CD4-positive, alpha-beta memory T cell (primary cell): ENCODE measurements at places on chromosomes 3 and 15. TPM values are rescaled to one million over a fixed set of nuclear protein-coding genes. Genes with fewer than 3 reads are reported as not detected.

DNA sequence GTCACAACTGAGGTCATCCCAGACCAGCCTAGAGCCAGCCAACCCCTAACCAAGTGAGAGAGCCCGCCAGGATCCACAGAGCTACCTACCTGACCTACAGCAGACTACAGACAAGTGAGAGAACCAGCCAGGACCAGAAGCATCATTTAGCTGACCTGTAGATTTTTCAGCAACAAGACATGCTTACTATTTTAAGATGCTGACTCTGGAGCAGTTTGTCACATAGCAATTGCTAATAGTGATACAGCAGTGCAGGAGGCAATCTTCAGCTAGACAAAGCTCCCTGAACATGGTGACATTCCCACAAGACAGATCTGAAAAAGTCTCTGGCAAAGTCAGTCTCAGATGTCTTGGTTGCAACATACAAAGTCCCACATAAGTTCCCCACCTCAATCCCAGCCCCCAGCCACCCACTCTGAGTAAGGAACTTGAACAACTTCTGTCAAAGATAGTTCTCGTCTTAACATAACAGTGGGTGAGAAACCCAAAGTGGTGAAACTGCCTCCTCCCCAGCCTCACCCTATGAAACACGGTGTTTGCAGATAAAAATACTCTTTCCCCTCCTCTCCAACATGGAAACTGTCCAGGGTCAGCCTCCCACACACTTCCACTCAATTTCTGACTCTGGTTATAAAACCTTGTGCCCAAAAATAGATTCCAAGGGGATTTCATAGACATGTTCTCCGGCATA is 120.3 kb upstream of the SLC6A11 start:
- H3K36me3 ChIP-seq, result no peaks in the 10 kb centered on the region
- no peak overlapping the region for H3K4me3 ChIP-seq
- no peaks in the 10 kb centered on the region for H3K4me1 ChIP-seq

DNA sequence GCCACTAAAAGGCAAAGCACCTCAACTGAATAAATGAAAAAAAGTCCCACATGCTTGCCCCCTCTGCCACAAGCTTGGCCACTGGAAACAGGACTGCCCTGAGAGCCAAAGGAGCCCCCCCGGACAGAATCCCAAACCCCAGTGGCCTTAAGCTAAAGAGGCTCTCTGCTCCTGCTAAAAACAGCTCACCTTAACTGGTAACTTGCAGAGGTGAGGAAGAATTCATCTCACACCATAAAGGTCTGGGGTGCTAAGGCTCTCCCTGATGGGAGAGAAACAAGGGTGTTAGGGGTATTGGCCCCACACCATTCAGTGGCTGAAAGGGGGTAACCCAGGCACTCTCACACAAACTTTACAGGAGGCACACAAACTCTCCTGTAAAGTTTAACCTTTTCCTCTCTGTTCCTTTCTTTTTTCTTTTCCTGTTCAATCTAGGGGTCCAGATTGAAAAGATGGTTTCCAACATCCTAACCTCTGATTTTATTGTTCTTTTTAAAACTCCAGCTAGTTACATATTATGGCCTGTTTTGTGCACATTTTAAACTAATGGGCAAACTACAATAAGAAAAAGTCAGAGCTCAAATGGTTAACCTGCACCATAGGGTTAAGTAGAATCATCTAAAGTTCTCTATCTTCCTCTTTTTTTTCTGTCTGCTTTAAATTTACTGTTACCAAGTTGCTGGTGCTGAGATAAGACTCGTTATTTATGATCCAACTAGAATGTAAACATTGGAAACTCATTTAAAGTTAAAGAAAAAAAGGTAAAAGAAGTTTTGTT is 19.9 kb downstream of the TRANK1 start:
- no peaks in the 10 kb centered on the region for H3K4me1 ChIP-seq
- no peak for DNase-seq
- H3K27me3 ChIP-seq, result no peaks in the 10 kb centered on the region
- H3K27ac ChIP-seq, result no peak overlapping the region
- no peaks in the 10 kb centered on the region for H3K36me3 ChIP-seq
- H3K4me3 ChIP-seq, result no peak overlapping the region

- H3K4me1 ChIP-seq, result no peaks in the 10 kb centered on the region
- no peak for DNase-seq
- no peak overlapping the region for H3K27ac ChIP-seq
- H3K4me3 ChIP-seq, result no peak overlapping the region
- no peaks in the 10 kb centered on the region for H3K36me3 ChIP-seq
Measured at GRCh38 chr3:108488631-108489030, 21.8 kb downstream of the MYH15 start.

ATP13A5 gene
- not detected for polyA plus RNA-seq

GRCh38 chr3:168080499-168081170 is 15.1 kb downstream of the GOLIM4 start:
- H3K4me3 ChIP-seq, result no peak overlapping the region
- H3K27ac ChIP-seq, result no peak overlapping the region
- H3K36me3 ChIP-seq, result no peaks in the 10 kb centered on the region
- no peaks in the 10 kb centered on the region for H3K4me1 ChIP-seq

DNA sequence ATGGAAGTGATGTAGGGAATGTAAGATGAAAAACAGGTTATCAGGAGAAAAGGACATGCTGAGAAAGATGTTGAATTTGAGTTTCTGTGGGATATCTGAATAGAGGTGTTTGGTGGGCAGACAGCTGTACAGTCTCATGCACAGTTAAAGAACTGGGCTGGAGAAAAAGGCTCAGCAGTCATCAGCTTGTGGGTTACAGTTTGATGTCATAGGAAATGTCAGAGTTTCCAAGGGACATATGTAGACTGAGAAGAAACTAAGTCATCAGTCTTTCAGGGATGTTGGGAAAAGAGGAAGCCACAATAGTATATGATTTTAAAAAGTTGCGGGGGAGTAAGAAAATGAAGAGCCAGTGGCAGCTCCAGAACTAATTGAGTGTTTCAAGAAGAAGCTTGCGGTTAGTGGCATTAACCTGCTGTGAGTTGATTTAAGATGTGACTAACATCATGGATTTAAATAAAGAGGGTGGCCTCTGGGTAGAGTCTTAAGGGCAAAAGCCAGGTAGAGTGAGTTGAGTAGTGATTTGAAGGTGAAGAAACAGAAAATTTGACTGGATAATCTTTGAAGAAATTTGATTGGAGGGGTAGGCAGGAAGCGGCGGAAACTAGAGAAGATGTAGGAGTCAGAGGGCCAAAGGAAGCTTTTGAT is 24.6 kb downstream of the GORASP1 start:
- H3K4me1 ChIP-seq, result no peaks in the 10 kb centered on the region
- DNase-seq, result no peak
- peaks cover 26% of the 10 kb centered on the region for H3K36me3 ChIP-seq
- H3K27ac ChIP-seq, result no peak overlapping the region
- H3K4me3 ChIP-seq, result no peak overlapping the region

GRCh38 chr3:147359177-147360050 is 46.9 kb downstream of the ZIC4 start:
- H3K27ac ChIP-seq, result no peak overlapping the region
- H3K4me3 ChIP-seq, result no peak overlapping the region
- no peaks in the 10 kb centered on the region for H3K4me1 ChIP-seq
- DNase-seq, result no peak
- H3K36me3 ChIP-seq, result no peaks in the 10 kb centered on the region

DNA sequence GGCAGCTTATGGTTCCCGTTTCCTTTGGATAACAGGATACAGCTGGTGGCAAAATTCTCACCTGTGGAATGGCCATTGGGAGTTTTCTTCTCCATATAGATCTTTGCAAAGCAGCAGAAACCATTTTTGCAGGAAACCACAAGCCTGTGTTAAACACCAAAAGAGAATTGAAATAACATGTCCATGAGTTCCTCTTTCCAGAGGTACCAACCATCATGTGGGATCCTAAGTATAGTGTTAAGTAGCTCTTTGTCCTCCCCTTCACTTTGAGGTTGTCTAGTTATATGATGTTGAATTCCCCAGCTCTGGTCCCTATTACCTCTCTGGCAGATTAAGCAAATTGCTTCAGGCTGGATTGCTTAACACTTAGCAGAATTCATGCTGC is 94.9 kb downstream of the AKAP13 start:
- no peaks in the 10 kb centered on the region for H3K27me3 ChIP-seq
- no peaks in the 10 kb centered on the region for H3K36me3 ChIP-seq
- no peak overlapping the region for H3K4me3 ChIP-seq

PPP4R2 gene
- polyA plus RNA-seq, result 30.7 TPM

DNA sequence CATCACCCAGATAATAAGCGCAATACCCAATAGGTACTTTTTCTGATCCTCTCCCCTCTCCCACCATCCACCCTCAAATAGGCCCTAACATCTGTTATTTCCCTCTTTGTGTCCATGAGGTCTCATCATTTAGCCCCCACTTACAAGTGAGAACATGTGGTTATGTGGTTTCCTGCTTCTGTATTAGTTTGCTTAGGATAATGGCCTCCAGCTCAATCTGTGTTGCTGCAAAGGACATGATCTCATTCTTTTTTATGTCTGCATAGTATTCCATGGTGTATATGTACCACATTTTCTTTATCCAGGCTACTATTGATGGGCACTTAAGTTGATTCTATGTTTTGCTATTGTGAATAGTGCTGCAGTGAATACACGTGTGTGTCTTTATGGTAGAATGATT is 165.4 kb downstream of the MBNL1 start:
- H3K4me1 ChIP-seq, result peaks cover 52% of the 10 kb centered on the region
- peaks cover 18% of the 10 kb centered on the region for H3K36me3 ChIP-seq
- no peak overlapping the region for H3K27ac ChIP-seq
- no peak for DNase-seq
- H3K4me3 ChIP-seq, result no peak overlapping the region

RPL32 gene
- 2,040 TPM for polyA plus RNA-seq

- H3K4me3 ChIP-seq, result no peak overlapping the region
- no peak for DNase-seq
- H3K27ac ChIP-seq, result no peak overlapping the region
- H3K27me3 ChIP-seq, result no peaks in the 10 kb centered on the region
Measured at GRCh38 chr15:76575274-76575673, 238.7 kb downstream of the ISL2 start.

SEMA6D gene
- polyA plus RNA-seq, result not detected
